ENCODE measurements at places on chromosomes 12 and 14.
A peak's percentile ranks its signal among the peaks of the same experiment; 100 is the strongest.

DNA sequence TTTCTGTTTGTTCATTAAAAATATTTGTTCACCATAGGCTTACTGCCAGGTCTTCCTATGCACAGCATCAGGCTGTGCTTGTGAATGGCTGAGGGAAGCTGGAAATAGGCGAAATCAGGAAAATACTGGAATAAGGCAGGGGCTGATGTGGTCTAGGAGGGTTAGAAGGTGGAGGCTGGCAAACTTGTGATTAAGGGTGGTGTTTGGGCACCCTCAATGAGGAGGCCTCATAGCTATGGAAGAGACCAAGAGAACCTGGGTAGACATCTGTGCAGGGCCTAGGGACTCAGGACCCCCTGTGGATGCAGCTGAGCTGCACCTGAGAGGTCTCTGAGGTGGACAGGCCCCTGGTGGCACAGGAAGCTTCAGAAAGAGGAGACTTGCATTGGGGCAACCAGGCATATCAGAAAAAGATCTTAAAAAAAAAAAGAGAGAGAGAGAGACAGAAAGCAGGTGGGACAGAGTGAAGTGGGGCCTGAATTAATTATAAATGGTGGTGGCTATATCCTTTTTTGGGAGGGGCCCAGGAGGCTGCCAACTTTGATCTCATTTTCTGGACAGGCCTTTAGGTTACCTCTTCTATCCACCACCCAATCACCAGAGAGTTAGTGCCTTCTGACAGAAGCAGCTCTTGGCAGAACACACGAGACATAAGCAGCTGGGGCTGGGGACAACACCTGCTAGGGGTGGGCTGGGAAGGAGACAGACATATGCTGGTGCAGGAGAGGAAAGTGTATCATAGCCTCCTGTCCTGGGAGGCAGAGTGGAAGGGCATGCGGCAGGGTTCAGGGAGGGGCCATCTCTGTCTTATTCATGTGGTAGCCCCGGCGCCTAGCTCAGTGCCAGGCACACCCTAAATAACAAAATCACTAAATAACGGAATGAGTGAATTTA lies 46.7 kb upstream of the ATP23 start:
- DNase-seq, result no peak

DNA sequence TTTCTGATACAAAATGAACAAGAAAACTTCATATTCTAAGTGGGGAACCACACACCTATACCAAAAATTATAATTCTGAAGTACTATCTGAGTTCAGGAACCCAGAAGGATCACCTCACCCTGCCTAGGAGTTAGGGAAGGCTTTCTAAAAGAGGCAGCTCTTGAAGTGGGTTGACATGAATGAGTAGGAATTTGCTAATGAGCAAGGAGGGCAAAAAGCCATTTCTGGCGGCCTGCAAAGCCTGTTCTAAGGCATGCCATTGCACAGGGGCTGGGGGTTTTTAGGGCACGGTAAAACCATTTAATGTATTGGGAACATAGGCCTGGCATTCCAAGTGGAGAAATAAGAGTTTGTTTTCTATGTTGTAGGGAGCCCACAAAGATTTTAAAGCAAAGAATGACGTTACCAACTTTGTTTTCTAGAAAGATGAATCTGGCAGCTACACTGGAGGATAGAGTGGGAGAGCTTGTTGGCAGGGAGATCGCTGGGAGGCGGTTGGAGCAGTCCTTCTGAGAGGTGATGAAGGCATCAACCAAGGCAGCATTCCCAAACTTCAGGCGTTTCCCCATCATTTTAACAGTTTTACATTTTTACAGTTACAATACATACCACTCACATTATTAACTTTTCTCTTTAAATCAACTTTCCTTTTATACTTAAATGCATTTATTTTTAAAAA lies 14.1 kb downstream of the IFT43 start:
- DNase-seq, result no peak

GRCh38 chr12:93134175-93134890 lies 205.2 kb upstream of the EEA1 start:
- no peak for DNase-seq

- DNase-seq, result no peak
Observed at GRCh38 chr14:88209273-88209672, 113.8 kb downstream of the KCNK10 start.

GRCh38 chr14:51056421-51056820 lies 38.5 kb downstream of the TRIM9 start:
- no peak for DNase-seq

DNA sequence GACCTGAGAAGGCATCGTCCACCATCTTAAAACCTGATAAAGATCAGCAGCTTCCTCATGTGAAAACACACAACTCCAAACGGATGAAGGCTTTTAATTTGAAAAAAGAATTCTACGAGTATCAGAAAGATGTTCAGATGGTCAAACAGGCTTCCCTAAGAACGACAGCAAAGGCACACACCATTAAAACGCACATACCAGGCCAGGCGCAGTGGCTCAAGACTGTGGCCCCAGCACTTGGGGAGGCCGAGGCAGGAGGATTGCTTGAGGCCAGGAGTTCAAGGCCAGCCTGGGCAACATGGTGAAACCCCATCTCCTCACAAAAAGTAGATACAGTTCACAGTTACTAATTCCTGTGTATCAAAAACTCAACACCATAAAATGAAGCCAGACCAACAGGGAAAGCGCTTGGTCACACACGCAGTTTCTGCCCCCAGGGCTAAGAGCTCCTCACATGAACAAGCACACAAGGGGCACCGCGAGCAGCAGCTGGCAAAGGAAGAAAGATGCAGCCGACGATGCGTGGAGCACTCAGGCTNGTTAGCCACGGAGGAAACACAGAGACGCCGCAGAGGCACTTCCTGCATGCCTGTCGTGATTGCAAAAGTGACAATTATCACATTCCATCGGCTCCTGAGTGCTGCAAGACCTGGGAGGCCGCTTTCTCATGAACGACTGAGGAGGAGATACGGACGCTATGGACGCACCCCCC lies 78.0 kb downstream of the NOC4L start:
- DNase-seq, result peak; percentile 80

GRCh38 chr12:121723200-121723599 lies 10.6 kb downstream of the TMEM120B start:
- no peak for DNase-seq

DNA sequence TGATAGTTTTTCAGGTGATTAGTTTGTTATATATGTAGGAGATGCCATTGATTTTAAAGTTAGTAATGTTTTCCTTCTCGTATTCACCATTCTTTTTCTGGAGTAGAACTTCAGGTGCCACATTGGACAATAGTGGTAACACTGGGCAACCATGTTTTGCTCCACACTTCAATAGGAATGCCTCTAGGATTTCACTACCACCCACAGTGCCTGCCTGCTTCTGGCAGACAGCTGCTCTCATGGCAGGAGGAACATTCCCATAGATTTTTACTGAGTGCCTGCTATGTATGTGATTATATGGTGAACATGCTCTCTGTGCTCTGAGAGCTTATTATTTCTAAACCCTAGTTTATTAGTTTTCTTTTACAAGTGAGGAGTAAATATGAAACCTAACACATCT lies 53.7 kb downstream of the GCH1 start:
- no peak for DNase-seq

DNA sequence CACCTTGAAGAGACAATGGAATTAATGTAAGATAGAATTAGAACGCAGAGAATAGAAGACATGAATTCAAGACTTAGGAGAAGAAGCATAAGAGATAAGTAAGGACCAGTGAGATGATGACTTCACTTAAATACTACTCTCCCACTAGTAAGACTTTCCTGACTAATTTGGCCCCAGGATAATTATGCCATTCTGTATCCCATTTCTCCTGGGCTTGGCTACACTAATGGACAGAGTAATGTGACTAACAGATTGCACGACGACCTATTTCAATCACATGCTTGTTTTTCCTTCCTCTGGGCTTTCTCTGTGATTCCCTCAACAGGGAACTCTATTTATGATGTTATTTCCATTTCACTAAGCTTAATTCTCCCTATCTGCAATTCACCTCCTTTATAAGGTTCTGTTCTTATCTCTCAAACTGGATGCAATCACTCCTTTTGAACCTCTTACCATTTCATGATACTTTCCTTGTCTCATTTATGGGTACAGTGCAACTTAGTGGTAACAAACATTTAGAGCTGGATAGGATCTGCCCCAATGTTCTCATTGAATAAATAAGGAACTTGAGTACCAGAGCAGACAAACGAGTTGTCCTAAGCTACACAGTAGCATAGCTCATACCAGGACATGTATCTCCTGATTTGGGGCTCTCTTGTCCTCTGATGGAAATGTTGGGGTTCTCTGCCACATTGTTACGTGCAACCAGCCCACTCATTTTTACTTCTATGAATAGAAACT lies 102.7 kb downstream of the BTG1 start:
- no peak for DNase-seq

DNA sequence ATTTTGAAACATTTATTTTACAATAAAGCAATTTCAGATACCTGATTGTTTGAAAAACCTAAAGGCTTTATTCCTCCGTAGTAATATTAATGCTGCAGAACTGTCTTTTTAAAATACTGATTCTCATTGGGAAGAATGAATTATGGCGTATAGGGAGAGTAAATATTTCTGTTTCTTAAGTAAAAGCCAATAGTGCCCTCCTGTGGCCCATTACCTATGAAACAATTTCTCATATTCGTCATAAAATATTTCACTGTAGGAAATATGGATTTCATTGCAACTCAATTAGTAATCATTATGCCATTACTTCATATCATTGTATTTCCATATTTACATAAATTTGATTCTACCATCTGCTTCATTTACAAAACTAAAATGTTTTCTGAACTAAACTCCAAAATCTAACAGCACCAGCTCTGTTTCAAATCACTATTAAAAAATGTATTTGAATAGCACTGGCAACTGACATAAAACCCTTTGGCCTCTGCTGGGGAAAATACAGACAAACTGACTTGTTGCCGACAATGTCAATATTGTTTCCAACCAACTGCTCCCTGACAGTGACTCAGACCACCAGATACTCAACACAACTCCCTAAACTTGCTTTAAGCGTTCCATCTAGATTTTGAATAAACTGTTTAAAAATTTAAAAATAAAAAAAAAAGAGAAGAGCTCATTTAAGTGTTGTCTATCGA lies 290.3 kb downstream of the NAV3 start:
- DNase-seq, result peak; percentile 3

DNA sequence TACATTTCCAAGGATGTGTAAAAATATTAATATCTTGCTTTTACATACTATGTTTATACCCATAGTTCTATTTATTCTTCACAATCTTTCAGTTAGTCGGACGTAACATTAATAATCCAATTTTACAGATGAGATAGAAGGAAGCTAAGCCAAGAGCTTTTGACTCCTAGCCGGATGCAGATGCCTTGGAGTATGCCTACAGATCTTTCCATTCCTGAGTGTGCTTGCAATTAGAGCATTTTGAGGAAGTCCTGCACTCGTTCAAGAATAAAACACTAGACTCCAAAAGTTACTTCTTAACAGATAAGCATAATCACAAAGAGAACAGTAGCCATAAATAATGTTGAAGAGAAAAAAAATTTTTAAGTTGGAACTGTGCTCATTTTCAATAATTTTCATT lies 337.6 kb upstream of the CLEC14A start:
- DNase-seq, result no peak

DNA sequence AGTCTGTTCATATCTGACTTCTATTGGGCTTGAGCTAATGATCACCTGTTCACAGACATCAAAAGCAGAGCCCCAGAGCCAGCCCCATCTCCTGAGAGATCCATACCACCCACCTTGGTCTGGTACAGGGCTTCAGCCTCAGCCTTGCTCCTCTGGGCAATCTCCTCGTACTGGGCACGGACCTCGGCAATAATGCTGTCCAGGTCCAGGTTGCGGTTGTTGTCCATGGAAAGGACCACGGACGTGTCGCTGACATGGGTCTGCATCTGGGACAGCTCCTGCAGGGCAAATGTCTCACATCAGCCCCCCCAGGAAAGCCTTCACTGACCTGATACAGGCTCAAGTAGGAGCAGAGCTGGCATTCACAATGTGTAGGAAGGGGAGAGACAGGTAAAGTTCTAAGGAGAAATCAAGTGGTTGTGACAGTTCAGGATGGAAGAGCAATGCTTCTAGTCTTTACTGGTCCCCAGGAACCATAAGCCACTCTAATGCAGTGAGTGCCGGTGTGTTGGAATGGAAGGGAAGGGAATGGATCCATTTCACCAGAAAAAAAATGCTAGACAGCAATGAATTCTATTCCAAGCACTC lies 5.2 kb downstream of the KRT4 start:
- no peak for DNase-seq

DNA sequence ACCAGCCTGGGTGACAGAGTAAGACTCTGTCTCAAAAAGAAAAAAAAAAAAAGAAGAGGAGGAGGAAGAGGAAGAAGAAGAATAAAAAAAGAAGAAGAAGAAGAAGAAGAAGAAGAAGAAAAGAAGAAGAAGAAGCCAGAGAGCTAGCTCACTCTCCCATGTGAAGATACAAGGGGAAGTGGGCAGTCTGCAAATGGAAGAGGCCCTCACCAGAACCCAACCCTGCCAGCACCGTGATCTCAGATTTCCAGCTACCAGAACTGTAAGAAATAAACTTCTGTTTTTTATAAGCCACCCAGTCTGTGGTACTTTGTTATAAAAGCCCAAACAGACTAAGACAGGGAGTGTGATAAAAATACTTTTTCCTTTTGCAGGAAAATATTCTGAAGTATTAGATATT lies 130.7 kb downstream of the ETNK1 start:
- peak; percentile 1 for DNase-seq

GRCh38 chr12:52015532-52016041 lies 8.8 kb downstream of the TAMALIN start:
- no peak for DNase-seq

All from KBM-7 (cell line).